ENCODE measurements at places on chromosomes 12 and 14.

DNA sequence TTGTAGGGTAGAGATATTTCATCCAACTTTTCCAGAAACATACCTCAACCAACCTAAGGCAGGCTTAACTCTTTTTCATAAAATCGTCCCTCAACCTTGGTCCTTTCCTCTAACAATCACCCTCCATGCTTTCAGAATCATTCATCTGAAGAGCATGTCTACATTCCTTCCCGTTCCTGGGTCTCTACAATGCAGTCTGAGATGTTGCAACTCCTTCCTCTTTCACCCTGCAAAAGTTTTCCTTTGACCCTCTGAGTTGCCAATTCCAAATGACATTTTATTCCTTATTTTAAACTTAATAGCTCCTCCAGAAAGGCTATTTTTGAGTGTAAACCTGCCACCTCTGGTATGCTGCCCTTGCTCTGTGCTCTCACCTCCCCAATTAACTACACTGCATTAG, 16.7 kb downstream of the SLC7A7 start:
- no peak for DNase-seq

DNA sequence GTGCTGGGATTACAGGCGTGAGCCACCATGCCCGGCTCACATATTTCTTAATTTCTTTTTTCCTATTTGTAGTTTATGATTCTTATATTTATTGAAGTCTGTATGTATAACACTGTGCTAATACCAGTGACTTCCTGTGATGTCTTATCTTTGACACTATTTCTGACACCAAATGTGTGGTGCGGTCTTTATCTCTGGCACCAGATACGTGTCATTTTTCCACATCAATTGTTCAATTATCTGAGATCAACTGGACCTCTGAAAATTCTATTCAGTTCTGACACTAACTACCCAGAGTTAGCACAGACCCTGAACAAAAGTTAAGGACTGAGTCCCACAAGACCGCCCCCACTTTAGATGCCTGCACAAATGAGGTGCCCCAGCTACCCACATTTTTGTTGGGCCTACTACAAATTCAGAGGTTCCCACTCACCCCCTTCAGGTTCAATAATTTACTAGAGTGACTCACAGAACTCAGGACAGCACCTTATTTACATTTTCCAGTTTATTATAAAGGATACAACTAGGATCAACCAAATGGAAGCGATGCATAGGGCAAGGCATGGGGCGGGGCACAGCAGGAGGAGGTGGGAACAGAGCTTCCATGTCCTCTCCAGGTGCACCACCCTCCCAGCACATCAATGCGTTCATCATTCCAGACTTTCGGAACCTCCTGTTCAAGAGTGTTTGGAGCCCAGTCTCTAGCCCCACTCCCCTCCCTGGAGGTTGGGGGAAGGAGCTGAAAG, 11.6 kb upstream of the SRSF9 start:
- DNase-seq, result no peak

GRCh38 chr12:88188180-88188579, 46.1 kb downstream of the TMTC3 start:
- DNase-seq, result no peak

GRCh38 chr12:558580-558979, 98.8 kb downstream of the B4GALNT3 start:
- DNase-seq, result no peak

DNA sequence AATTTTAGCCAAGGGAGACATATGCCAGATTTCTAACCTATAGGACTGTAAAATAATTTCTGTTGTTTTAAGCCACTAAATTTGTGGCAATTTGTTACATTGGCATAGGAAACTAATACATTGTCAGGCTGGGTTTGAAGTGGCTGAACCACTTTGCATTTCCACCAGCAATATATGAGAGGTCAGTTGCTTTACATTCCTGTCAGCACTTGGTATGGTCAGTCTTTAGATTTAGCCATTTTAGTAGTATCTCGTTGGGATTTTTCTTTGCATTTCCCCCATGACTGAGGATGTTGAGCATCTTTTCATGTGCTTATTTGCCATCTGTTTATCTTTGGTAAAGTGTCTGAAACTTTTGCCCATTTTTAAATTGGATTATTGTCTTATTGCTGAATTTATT, 3.9 kb downstream of the PALS1 start:
- DNase-seq, result no peak

- no peak for DNase-seq
Observed at GRCh38 chr12:38998887-38999482, 93.6 kb upstream of the CPNE8 start.

DNA sequence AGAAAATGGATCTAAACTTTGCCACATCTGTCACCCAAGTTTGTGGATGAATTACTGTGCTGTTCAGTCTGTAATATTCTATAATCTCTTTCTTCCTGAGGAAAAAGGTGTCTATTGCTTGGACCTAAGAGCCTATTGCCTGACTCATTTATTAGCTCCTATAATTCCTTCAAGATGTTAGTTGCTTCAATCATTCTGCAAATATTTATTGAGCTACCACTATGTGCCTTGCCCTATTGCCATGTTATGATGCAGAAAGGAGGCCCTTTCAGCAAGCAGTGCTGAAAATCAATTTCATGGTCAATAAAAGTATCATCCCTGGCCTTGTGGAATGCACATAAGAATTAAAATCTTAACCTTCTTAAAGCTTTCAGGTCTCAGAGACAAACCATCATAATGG, 113.6 kb downstream of the CCER1 start:
- DNase-seq, result no peak

- DNase-seq, result no peak
Observed at GRCh38 chr12:31033681-31034080, 40.0 kb upstream of the DDX11 start.
